ENCODE measurements at places on chromosomes 13 and 19.

- no peak for DNase-seq
These were observed 361.6 kb downstream of the TDRD3 start for GRCh38 chr13:60758637-60759036.

GRCh38 chr13:84741253-84741652 is 859.0 kb upstream of the SLITRK1 start:
- no peak for DNase-seq

- DNase-seq, result no peak
These were observed 10.3 kb downstream of the DNAJB1 start for GRCh38 chr19:14507704-14508542.

- DNase-seq, result no peak
These were observed 30.4 kb downstream of the ELAVL1 start for GRCh38 chr19:7975037-7975436.

DNA sequence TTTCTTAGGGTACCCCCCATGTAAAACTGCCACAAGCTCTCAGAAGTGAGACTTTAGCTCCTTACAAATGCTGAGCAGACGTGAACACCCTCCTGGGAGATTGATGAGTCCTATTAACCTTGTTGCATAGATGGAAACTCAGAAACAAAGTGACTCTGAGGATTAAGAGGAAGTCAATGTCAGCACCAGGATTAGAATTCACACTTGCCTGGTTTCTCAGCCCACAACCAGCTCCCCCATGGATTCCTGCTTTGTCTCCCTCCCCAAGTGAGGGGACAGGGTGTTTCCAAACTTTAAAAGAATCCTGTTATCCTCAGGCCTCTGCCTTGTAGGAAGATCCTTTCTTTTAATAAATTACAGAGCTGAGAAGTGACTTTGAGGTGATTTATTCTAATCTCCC is 324.4 kb downstream of the NDFIP2 start:
- no peak for DNase-seq

DNA sequence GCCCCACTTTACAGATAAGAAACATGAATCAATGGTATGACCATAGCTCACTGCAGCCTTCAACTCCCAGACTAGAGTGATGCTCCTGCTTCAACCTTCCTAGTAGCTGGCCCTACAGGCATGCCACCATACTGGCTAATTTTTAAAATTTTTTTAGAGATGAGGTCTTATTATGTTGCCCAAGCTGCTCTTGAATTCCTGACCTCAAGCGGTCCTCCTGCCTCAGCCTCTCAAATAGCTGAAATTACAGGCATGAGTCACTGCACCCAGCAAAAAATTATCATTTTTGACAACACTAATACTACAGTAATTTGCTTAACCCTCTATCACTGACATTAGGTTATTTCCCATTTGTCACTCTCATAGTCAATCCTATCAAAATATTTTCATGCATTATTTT is 14.7 kb downstream of the CAB39L start:
- no peak for DNase-seq

Measured in cortex of kidney (tissue), 1 donor.